ENCODE measurements at places on chromosomes 11 and 22. TPM values are rescaled to one million over a fixed set of nuclear protein-coding genes. Genes with fewer than 3 reads are reported as not detected.

CRYBA4 gene
- not detected for total RNA-seq

SLC15A3 gene
- total RNA-seq: 2.0 TPM

DNA sequence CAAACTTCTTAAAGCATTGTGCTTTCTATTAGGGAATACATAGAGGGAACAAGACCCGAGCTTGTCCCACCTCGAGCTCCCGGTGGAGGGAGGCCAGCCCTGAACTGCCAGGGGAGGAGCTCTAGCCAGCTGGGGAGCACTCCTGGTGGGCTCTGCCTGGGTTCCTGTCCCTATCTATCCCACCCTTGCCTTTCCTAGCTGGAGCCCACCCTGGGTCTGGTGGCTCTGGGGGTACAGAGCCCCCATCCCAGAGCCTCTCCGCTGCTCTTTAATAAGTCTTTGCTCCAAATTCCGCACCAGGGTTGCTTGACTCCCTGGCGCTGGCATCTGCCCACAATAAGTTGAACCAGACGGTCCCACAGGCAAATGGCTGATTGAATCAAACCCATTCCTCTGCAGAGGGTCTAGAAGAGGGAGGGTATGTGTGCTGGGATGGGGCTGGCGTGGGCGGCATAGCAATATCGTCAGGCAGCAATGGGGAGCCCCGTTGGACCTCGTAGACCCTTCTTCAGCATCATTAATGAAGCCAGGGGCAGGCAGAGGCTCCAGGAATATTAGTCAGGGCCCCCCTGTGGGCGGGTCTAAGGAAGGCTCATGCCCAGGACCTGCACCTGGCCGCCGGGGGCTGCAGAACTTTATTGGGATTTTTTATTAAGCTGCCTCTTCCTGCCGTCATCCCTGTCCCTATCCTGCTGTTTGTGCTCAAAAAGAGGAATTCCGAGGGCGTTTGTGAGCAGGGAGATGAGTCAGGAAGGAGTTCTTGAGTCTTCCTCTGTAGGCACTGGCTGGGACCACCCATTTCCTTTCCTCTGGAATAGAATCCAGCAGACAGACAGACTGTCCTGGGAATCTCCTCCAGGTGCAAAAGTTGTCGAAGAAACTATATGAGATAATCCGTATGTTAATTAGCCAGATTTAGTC, 38.5 kb upstream of the RIC3 start:
- peaks cover 7% of the 10 kb centered on the region for H3K27me3 ChIP-seq
- H3K4me1 ChIP-seq: no peaks in the 10 kb centered on the region
- no peak for DNase-seq
- no peaks in the 10 kb centered on the region for H3K36me3 ChIP-seq

- no peaks in the 10 kb centered on the region for H3K27me3 ChIP-seq
- no peak overlapping the region for H3K27ac ChIP-seq
- H3K4me3 ChIP-seq: no peak overlapping the region
- no peak for DNase-seq
- H3K36me3 ChIP-seq: peaks cover 10% of the 10 kb centered on the region
Observed at GRCh38 chr11:2382936-2383851, 6.1 kb downstream of the CD81 start.

DNA sequence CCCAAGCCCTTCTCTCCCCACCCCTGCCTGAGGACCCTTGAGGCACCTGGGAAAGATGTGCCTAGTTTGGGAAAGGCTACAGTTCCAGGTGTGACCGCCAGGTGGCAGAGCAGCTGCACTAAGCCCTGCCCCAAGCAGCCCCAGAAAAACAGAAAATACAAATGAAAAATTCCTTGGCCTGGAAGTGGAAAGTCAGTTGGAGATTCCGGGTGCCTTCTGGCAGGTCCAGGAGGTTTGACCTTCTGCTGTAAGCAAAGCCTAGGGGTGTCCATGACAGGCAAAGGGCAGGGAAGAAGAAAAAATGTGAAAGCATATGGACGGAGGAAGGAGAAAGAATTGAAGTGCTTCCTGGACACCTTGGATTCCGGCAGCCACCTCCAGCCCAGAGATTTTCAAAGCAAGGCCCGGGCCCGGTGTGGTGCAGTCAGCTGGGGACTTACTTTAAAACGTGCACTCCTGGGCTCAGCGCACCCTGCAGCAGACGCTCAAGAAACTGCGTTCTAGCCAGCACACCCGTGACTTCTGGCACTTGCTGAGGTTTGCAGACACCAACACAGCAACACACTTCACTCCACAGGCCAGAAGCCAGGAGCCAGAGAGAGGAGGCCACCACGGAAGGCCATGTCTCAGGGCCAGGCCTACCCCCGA, 37.3 kb upstream of the SLC22A12 start:
- H3K36me3 ChIP-seq: no peaks in the 10 kb centered on the region
- H3K27ac ChIP-seq: no peak overlapping the region
- H3K4me1 ChIP-seq: no peaks in the 10 kb centered on the region
